Activated T-helper 1 cell treated with anti-CD3 and anti-CD28 coated beads, Interleukin-2, amount 50 U/mL, for 16 hours (primary cell): ENCODE measurements at places on chromosomes 3 and 15.

DNA sequence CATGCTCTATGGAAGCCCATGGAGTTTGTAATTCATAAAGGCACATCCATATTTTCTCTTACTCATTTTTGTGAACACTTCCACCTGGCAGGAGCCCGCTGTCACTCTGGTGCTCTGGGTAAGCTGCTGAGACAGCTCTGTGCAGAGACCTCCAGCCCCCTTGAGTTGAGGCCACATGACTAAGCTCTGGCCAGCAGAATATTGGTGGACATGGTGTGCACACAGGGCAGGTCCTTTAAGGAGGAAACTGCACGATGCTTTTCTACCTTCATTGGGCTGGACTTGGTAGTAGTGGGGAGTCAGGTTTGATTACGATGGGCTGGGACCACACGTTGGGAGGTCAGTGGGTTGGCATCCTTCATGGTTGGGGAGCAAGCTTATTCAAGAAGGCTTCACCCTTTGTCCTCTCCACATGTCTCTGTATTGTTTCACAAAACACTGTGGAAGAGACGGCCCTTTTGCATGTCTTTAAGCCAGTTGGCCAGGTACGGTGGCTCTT lies 29.0 kb downstream of the CCNB2 start:
- no peak for DNase-seq

- DNase-seq = no peak
Observed at GRCh38 chr15:72890043-72890442, 106.5 kb upstream of the ADPGK start.

- no peak for DNase-seq
Observed at GRCh38 chr15:61256231-61256630, 27.1 kb upstream of the RORA start.

DNA sequence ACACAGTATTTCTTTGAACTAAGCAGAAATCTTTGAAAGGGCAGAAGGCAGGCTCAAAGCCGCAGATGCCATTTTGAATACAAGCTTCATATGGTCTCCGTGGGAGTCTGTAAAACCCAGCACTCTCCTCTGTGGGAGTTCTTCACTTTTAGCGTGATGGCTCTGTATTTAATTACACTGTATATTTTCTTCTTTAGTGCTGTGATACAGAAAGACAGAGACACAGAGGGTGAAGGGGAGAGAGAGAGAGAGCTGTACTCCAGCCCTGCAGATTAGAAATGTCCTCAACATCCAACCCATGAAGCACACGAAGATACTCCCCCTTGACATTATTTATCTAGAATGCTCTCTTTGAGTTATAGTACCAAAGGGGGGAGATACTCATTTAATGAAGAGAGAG lies 752.6 kb upstream of the NR2F2 start:
- DNase-seq = no peak
